ENCODE measurements at places on chromosomes 1 and 21. TPM values are rescaled to one million over a fixed set of nuclear protein-coding genes. Genes with fewer than 3 reads are reported as not detected.

Gene FALEC
- total RNA-seq: not detected

GRCh38 chr1:234529095-234529949 lies 50.3 kb upstream of the TARBP1 start:
- H3K4me3 ChIP-seq: no peak overlapping the region
- no peak overlapping the region for H3K27ac ChIP-seq
- no peaks in the 10 kb centered on the region for H3K36me3 ChIP-seq
- no peak for DNase-seq
- H3K27me3 ChIP-seq: peaks cover 15% of the 10 kb centered on the region

GRCh38 chr1:60848583-60849188 lies 233.7 kb upstream of the NFIA start:
- no peak overlapping the region for H3K27ac ChIP-seq
- no peak overlapping the region for H3K4me3 ChIP-seq
- peaks cover 12% of the 10 kb centered on the region for H3K27me3 ChIP-seq

Gene EXTL1
- total RNA-seq: not detected

GRCh38 chr21:46322351-46323226 lies 1.1 kb downstream of the C21orf58 start:
- DNase-seq: peak; percentile 38
- peaks cover 42% of the 10 kb centered on the region for H3K36me3 ChIP-seq
- no peaks in the 10 kb centered on the region for H3K27me3 ChIP-seq
- peak overlapping the region; percentile 91 for H3K4me3 ChIP-seq
- H3K4me1 ChIP-seq: peaks cover 33% of the 10 kb centered on the region

DNA sequence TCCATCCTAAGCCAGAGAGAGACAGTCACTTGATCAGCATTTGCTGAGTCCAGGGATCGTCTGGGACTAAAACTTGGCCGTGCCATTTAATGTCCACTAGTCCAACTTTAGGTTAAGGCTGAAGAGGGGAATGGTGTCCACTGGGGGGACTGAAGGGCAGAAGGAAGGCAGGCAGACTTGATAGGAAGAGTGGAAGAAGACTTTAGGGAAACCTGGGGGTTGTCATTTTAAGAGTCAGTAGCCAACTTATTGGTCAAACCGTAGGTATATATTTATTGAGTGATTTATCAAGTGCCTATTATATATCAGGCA lies 1.3 kb upstream of the LMOD1 start:
- no peaks in the 10 kb centered on the region for H3K36me3 ChIP-seq
- DNase-seq: no peak
- peaks cover 4% of the 10 kb centered on the region for H3K4me1 ChIP-seq
- H3K27ac ChIP-seq: no peak overlapping the region

GRCh38 chr21:29649406-29649814 lies 290.4 kb downstream of the GRIK1 start:
- no peaks in the 10 kb centered on the region for H3K27me3 ChIP-seq
- H3K4me3 ChIP-seq: no peak overlapping the region
- no peaks in the 10 kb centered on the region for H3K36me3 ChIP-seq
- peaks cover 10% of the 10 kb centered on the region for H3K4me1 ChIP-seq
- no peak for DNase-seq

Measured in activated CD8-positive, alpha-beta T cell treated with anti-CD3 and anti-CD28 coated beads for 36 hours (primary cell).